Activated naive CD4-positive, alpha-beta T cell treated with anti-CD3 and anti-CD28 coated beads, Interleukin-2, amount 10 ng/mL, durations not matched to agents 7 days and 5 days (primary cell): ENCODE measurements at places on chromosomes 5 and 9.

DNA sequence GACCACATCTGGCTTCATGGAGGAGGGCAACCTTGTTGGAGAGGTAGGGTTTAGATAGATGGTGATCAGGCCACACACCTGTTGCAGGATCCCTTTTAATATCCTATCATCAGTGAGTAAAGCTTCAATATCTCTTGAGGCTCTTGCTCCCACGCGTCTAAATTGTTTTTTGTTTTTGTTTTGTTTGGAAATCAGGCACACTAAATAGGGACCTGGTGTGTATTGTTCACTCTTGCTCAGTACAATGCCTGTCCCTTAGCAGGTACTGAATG, 2.6 kb upstream of the TMEM268 start:
- H3K4me1 ChIP-seq, result peaks cover 33% of the 10 kb centered on the region
- H3K4me3 ChIP-seq, result no peak overlapping the region
- no peaks in the 10 kb centered on the region for H3K27me3 ChIP-seq
- no peak for DNase-seq
- peaks cover 14% of the 10 kb centered on the region for H3K36me3 ChIP-seq
- H3K27ac ChIP-seq, result no peak overlapping the region

- no peak overlapping the region for H3K4me3 ChIP-seq
- H3K36me3 ChIP-seq, result no peaks in the 10 kb centered on the region
- no peaks in the 10 kb centered on the region for H3K27me3 ChIP-seq
- peaks cover 11% of the 10 kb centered on the region for H3K4me1 ChIP-seq
- H3K27ac ChIP-seq, result no peak overlapping the region
- no peak for DNase-seq
Observed at GRCh38 chr5:79759436-79759835, 69.8 kb downstream of the CMYA5 start.

DNA sequence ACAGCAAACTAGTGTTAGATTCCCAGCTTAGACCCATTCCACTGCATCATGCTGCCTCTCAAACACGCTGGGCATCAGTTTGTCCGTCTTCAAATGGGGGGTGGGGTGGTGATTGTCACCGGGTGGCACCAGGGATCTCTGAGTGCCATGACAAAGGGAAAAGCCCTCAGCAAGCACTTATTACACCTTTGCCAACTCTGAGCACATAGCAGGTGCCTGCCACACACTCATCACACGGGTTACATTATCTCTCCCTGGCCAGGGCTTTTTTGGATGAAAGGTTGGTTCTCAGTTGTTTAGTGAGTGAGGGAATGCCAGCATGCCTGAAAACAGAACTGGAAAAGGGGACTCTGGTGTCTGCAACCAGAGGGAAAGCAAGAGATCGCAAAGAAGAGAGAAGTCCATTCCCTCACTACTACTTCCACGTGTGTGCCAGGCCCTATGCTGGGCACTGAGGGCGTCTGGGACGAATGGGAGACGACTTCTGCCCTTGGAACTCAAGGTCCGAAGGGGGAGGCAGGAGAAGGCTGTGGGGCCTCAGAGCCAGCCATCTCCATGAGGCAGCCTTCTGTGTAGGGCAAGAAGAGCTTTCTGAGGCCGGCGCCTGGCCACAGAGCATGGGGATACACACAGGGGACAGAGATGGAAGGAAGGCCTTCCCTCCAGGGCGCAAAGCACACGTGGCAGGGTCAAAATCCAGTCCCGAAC, 48.9 kb downstream of the PAX5 start:
- no peak for DNase-seq
- H3K36me3 ChIP-seq, result no peaks in the 10 kb centered on the region
- peaks cover 12% of the 10 kb centered on the region for H3K4me1 ChIP-seq
- peak overlapping the region; percentile 37 for H3K4me3 ChIP-seq

DNA sequence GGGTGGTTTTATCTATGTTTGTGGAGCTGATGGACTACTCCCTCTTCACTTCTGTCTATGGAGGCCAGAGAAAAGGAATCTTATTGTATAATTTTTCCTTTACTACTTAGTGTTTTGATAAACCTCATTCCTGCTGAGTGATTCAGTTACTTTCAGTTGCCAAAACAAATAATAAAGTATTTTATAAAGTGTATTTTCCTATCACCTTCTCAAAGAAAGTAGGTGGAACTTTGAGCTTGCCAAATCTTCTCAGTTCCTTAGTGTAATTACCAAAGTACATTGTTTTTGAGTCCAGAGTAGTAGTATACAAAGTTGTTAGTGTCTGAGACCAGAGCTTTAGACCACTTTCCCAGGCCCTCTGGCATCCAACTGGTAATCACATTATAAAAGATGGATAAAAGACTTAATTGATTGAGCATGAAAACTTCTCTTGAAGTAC, 13.5 kb downstream of the RABGAP1 start:
- H3K27ac ChIP-seq, result no peak overlapping the region
- peaks cover 18% of the 10 kb centered on the region for H3K36me3 ChIP-seq
- peaks cover 5% of the 10 kb centered on the region for H3K4me1 ChIP-seq

- peaks cover 5% of the 10 kb centered on the region for H3K4me1 ChIP-seq
- peak overlapping the region; percentile 42 for H3K27ac ChIP-seq
- H3K27me3 ChIP-seq, result no peaks in the 10 kb centered on the region
- no peak overlapping the region for H3K4me3 ChIP-seq
- peaks cover 47% of the 10 kb centered on the region for H3K36me3 ChIP-seq
Observed at GRCh38 chr9:78248635-78249034, 12.8 kb downstream of the CEP78 start.

DNA sequence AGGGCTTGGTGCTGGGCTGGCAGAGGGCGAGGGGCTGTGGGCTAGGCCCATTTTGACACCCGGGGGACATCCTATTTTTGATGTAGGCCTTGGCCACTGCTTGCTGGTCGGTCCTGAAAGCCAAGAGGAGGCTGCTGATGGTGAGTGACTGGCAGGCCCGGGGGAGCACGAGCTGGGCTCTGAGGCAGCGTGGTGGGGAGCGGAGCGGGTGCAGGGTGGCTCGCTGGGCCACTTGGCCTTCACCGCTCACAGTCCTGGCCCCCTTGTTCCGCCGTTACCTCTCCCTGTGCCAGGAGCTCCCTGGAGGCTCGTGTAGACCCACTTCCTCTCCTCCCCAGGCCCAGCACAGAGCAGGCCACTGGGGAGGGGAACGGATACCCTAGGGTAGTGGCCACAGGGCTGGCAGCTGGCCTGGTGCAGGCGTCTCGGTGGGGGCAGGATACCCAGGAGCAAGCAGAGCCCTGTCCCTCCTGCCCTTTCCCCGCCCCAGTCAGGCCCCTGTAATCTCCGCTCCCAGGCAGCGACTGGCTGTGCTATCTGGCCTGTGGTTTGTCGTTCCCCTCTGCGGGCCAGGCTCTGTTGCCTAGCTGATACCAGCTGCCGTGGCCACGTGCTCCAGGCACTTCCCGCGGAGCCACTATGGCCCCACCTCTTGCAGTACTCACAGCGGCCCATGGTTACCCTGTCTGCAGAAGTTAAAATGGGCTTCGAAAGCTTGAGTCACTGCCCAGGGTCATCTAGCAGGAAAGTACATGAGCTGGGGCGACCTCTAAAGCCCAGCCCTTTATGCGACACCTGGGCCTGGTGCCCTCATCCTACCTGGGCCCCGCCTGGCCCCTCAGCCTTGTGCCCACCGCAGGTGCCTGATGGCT, 11.7 kb upstream of the DOLPP1 start:
- peak overlapping the region; percentile 93 for H3K27ac ChIP-seq
- DNase-seq, result peak; percentile 83
- H3K36me3 ChIP-seq, result peaks cover 21% of the 10 kb centered on the region
- H3K4me3 ChIP-seq, result no peak overlapping the region

GRCh38 chr5:148725675-148726074, 71.3 kb upstream of the HTR4 start:
- no peaks in the 10 kb centered on the region for H3K36me3 ChIP-seq
- DNase-seq, result no peak
- H3K4me1 ChIP-seq, result no peaks in the 10 kb centered on the region
- H3K4me3 ChIP-seq, result no peak overlapping the region
- H3K27ac ChIP-seq, result no peak overlapping the region

DNA sequence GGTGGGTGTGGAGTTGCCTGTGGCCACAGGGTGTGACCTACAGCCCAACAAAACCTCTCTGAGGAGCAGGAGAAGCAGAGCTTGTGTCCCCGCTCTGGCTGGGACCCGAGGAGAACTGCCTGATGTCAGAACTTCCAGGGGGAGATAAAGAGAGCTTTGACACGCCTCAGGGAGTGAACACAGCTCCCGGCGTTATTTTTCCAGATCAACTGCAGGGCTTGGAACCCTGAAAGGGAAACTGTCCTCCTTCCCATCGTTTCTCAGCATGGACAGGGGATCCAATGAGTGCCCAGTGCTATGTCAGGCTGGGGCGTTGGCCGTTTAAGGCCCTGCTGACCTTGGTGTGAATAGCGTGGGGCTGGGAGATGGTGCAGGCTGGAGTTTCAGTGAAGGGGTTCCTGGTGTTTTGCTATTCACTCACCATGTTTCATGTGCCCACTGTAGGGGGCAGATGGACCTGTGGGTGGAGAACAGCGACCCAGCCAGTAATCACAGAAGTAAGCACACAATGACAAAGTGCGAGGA, 22.0 kb downstream of the GADD45G start:
- H3K36me3 ChIP-seq, result no peaks in the 10 kb centered on the region
- H3K27me3 ChIP-seq, result peaks cover 80% of the 10 kb centered on the region
- no peak for DNase-seq
- H3K4me3 ChIP-seq, result no peak overlapping the region

DNA sequence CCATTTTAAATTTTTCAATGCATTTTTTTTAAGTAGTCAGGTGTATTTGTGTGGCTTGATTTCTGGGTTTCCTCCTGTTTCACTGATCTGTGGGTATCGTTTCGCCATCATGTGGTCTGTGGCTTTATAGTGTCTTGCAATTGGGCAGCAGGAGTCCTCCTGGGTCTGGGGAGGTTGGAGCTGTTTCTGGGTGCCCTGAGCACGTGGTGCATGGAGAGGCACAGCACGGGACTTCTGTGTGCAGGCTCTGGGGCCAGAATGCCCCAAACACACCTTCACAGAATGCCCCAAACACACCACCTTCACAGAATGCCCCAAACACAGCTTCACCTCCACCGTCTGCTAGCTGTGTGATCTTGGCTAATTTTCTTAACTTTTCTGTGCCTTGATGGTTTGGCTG, 82.6 kb upstream of the COL5A1 start:
- peaks cover 7% of the 10 kb centered on the region for H3K4me1 ChIP-seq
- H3K4me3 ChIP-seq, result no peak overlapping the region
- no peak for DNase-seq
- H3K36me3 ChIP-seq, result no peaks in the 10 kb centered on the region
- peaks cover 13% of the 10 kb centered on the region for H3K27me3 ChIP-seq

- no peak for DNase-seq
- H3K27me3 ChIP-seq, result no peaks in the 10 kb centered on the region
- H3K27ac ChIP-seq, result no peak overlapping the region
- H3K36me3 ChIP-seq, result peaks cover 50% of the 10 kb centered on the region
- H3K4me3 ChIP-seq, result no peak overlapping the region
- peaks cover 4% of the 10 kb centered on the region for H3K4me1 ChIP-seq
Observed at GRCh38 chr9:133102190-133103021, 18.6 kb downstream of the RALGDS start.

GRCh38 chr9:122122903-122123632, 30.0 kb upstream of the TTLL11 start:
- no peak overlapping the region for H3K27ac ChIP-seq
- H3K27me3 ChIP-seq, result peaks cover 56% of the 10 kb centered on the region
- DNase-seq, result peak; percentile 82
- peaks cover 18% of the 10 kb centered on the region for H3K4me1 ChIP-seq
- H3K4me3 ChIP-seq, result no peak overlapping the region

GRCh38 chr5:73214996-73215395, 42.0 kb downstream of the TMEM174 start:
- H3K27ac ChIP-seq, result no peak overlapping the region

DNA sequence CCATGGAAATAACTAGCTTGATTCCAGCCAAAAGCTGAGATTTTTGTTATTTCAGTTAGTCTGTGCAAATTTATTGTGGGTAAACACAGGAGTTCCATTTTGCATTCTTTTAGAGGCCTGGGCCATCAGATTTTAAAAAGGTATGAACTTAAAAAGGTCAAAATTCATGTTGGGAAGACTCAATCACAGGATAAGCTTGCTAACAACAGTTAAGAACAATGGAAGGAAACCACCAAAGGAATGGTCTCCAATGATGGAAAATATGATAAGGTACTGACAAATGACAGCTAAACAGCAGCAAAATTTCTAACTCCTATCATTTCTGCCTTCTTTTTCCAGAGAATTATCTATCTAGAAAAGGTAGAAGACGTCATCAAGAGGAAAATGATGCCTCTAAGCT, 16.0 kb downstream of the ABITRAM start:
- H3K36me3 ChIP-seq, result no peaks in the 10 kb centered on the region
- no peak overlapping the region for H3K27ac ChIP-seq
- H3K4me1 ChIP-seq, result no peaks in the 10 kb centered on the region
- no peaks in the 10 kb centered on the region for H3K27me3 ChIP-seq
- no peak overlapping the region for H3K4me3 ChIP-seq

DNA sequence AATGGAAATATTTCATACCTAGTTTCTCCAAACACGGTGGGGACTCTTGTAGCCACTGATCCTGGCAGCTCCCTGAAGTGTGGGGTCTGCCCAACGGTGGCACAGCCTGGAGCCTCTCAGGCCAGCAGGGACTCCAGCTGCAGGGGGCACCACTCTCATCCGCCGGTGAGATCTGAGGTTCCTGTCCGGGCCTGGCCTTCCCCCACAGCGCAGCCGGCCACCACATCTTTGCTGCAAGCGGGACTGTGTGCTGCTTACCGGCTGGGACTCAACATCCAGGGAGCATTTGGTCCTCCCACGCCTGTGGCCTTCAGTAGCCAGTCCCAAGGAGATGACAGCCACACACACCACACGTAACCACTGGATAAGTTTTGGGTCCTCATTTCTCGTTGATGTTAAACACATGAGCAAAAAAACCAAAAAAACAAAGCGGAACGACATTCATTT, 7.7 kb upstream of the NKX2-5 start:
- H3K27ac ChIP-seq, result no peak overlapping the region
- H3K4me3 ChIP-seq, result no peak overlapping the region
- no peak for DNase-seq
- peaks cover 93% of the 10 kb centered on the region for H3K27me3 ChIP-seq

- peaks cover 43% of the 10 kb centered on the region for H3K27me3 ChIP-seq
- no peak overlapping the region for H3K4me3 ChIP-seq
- no peak overlapping the region for H3K27ac ChIP-seq
- H3K4me1 ChIP-seq, result no peaks in the 10 kb centered on the region
- H3K36me3 ChIP-seq, result no peaks in the 10 kb centered on the region
- DNase-seq, result no peak
Observed at GRCh38 chr5:177098120-177098469, 11.4 kb downstream of the FGFR4 start.

DNA sequence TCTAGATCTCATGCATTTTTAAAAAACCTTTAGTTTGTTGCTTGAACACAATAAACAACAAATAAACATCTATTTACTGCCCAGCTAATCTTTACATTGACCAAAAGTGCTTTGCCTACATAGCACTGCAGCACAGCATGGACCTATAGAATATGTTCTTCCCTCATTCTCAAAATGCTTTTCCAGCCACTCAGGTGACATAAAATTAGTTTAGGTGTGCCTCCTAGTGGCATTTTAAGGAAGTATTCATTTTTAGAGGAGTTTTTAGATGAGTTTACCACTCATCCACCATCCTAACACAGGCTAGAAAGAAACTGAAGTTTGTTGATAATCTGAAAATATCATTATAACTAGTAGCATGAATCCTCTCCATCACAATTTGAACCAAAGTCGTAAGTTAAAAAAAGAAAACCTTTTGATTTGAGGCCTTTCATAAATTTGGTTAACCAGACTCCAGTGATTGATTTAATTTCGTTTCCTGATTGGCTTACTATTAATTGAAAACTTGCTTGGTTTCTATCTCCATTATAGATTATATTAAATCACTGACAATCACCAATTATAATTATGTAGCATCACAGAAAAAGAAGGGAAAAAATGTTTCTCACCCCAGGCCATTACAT, 12.6 kb downstream of the PLGRKT start:
- no peak for DNase-seq
- H3K27ac ChIP-seq, result no peak overlapping the region
- peaks cover 4% of the 10 kb centered on the region for H3K36me3 ChIP-seq
- H3K4me3 ChIP-seq, result no peak overlapping the region
